CD4-positive, alpha-beta T cell treated with Interferon alpha-2 for 1 hour (primary cell): ENCODE measurements at places on chromosomes 6 and 20.

GRCh38 chr6:108897371-108897770 lies 49.1 kb downstream of the ARMC2 start:
- DNase-seq: no peak

GRCh38 chr6:7726416-7727085 lies 652 bp downstream of the BMP6 start:
- no peak for DNase-seq

DNA sequence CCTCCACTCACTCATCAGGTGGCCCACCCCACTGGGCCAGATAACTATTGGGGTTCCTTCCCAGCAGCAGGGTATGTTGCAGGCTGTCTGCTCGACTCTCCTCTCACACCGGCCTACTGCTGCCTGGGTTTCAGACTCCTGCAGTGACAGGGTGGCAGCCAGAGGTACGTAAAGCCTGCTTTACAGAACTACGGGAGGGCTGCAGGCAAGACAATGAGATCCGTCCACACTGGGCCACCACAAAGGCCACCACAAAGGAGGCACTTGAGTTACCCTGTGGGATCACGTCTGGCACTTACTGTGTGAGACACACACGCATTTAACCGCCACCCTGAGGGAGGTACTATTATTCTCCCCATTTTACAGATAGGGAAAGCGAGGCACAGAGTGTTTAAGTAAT lies 78.5 kb downstream of the NFATC2 start:
- DNase-seq: no peak

DNA sequence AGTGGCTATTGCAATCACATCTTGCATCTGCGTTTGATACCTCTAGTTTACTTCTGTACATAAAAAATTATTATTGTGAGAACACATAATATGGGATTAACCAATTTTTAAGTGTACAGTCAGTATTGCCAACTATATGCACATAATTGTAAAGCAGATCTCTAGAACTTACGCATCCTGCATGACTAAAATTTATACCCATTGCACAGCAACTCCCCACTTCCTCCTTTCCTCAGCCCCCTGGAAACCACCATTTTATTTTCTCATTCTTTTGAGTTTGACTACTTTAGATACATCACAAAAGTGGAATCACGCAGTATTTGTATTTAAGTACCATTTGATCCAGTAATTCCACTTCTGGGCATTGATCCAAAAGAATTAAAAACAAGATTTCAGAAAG lies 19.3 kb upstream of the OPN5 start:
- DNase-seq: no peak
